ENCODE measurements at places on chromosomes 1 and 21. TPM values are rescaled to one million over a fixed set of nuclear protein-coding genes. Genes with fewer than 3 reads are reported as not detected.

The CLDN19 gene
- total RNA-seq, result not detected

The LCE3E gene
- total RNA-seq, result not detected

The S100A16 gene
- total RNA-seq, result 266 TPM

The SNIP1 gene
- 11.4 TPM for total RNA-seq

The OR6K3 gene
- total RNA-seq, result not detected

The TINAGL1 gene
- total RNA-seq, result 13.3 TPM

Data from placental epithelial cell (primary cell).